ENCODE measurements at places on chromosomes 1 and 21.

- peak; percentile 92 for DNase-seq
Observed at GRCh38 chr1:178536844-178537371, 24.0 kb downstream of the TEX35 start.

DNA sequence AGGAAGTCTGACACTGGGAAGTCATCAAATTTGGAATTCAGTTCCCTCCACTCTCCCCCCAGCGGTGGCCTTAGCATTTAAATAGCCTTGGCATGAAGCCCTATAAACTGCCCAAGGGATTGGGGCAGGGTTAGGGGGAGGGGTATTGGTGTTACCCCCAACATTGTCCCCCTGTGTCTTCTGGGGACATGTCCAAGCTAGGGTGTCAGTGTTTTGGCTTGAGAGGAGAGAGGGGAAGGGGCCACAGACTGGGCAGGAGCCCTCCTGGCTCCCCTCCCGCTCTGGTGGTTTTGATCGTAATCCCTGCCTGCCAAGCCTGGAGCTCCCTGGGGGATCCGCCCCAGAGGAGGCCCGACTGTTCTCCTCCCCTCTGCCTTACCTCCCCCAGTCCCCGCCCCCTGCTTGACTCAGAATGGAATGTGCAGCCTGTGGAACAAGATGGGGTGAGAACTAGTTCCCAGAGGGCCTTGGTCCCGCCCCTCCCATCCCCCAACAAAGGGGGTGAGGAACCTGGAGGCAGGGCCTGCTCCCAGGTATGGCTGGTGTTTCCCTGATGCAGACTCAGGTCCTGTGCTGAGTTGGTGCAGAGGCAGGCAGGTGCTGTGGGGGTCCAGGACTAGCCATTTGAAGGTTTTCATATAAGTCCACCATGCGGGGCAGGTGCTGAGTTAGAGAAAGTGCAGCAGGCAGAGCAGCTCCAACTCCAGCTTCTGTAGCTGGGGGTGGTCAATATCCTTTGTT, 7.4 kb downstream of the SOX13 start:
- DNase-seq = peak; percentile 96

- no peak for DNase-seq
Observed at GRCh38 chr1:162217706-162218105, 148.2 kb downstream of the NOS1AP start.

- no peak for DNase-seq
Observed at GRCh38 chr1:105874621-105875020, 1181.9 kb upstream of the PRMT6 start.

GRCh38 chr1:65149351-65150107, 1.5 kb downstream of the AK4 start:
- no peak for DNase-seq

DNA sequence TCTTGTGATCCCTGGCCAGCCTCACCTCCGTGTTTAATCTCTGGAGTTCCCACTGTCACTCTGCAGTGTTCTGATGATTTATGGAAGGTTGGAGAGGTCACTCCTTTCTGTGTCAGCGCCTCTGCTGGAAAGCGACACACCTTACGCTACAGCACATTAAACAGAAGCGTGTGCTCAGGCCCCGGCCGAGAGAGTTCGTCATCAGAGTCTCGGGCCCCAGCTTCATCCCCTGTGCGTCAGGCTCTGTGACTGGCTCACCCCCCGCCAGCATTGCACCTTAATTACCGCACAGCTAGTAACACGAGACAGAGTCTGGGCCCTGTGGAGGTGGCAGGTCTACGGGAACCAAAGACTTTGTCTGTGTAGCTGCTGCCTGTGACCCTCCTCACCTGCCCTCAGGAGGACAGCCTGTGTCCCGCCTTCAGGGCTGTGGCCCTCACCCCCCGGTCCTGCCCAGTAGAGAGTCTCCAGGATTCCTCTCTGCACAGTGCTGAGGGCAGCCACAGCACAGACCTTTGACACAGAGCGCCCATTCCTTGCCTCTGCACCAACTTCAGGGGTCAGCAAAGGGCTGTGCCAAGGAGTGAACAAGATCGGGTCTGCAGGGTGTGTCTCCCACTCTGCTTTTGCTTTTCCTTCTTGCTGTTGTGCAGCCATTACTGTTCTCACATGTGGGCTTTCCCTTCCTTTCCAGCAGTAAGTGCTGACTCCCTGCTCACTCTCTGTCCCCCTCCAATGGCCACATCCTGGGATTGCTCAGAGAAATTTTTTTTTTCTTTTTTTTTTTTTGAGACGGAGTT, 157.6 kb downstream of the PGBD5 start:
- DNase-seq = peak; percentile 71

DNA sequence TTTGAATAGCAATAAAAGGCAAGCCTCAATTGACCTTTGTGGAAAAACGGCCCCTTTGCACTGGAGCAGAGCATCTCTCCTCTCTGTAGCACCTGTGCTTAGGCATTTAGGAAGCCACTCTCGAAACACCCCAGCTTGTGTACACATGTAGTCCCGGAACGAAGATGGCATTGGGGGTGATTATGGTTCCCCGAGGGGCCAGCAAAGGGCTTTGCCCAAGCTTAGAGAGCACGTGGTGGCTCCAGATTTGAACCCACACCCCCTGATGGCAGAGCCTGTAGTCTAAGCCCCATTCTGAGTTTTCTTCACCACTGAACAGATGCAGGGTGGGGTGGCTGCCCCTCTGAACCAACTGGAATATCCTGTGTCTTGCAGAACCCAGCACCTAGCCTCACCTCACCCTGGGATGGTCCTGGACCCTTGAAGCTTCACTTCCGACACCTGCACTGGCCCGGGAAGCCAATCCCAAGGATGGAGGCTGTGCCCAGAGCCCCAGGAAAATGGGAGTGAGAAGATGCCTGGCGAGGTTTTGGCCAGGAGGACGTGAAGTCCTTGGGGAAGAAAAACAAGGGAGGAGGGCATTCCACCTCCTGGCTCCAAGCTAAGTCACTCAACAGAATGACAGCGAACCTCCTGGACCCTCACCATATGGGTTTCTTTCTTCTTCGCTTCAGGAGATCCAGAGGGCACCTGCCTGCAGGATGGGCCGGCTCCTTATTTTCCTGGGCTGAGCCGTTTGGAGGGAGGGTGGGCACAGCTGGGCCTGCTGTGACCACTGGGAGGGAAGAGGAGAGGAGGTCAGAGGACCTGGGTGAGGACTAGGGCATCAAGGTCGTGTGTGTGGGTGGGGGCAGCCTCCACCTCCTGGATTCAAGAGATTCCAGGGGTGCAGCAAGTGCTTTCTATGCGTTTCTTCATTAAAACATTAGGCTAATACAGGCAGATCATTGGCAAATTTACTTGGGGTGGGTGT, 37.7 kb downstream of the IGFN1 start:
- no peak for DNase-seq

DNA sequence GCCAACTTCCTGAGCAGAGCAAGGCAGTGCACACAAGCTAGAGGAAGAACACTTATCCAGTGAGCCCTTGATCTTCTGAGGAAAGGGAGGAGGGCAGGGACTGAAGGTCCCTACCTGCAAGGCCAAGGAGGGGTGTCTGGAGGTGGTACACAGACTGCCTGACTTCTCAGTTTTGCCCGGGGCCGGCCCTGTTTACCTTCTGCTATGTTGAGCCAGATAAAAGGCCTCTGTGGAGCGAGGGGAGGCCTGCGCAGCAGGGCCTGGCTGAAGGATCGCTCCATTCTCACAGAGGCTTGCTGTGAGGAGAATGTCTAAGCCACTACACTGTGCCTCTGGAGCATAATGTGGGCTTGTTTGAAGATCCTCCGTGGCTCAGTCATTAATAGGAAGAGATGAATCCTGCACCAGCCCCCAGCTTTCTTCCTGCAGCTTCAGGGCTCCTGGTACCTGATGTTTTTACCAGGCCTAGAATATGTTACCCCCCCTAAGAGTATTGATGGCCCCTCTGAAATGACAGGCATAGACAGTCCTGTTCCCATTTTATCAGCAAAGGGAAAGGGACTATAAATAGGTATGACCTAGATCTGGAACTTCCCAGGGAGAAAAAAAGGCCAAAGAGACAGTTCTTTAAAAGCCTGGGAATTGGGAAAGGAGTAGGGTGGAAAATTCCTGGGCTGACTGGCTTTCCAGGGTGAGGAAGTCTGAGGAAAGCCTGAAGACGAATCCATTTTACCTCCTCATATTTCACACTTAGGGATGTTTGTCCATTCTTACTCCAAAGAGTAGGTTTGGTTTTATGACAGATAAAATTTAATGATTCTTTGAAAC, 4.7 kb downstream of the POGK start:
- DNase-seq = no peak

GRCh38 chr1:151493042-151493441, 18.1 kb upstream of the CGN start:
- no peak for DNase-seq

- DNase-seq = no peak
Observed at GRCh38 chr1:6234502-6235295, 1.1 kb downstream of the ICMT start.

- no peak for DNase-seq
Observed at GRCh38 chr1:99548943-99549605, 96.8 kb upstream of the PALMD start.

DNA sequence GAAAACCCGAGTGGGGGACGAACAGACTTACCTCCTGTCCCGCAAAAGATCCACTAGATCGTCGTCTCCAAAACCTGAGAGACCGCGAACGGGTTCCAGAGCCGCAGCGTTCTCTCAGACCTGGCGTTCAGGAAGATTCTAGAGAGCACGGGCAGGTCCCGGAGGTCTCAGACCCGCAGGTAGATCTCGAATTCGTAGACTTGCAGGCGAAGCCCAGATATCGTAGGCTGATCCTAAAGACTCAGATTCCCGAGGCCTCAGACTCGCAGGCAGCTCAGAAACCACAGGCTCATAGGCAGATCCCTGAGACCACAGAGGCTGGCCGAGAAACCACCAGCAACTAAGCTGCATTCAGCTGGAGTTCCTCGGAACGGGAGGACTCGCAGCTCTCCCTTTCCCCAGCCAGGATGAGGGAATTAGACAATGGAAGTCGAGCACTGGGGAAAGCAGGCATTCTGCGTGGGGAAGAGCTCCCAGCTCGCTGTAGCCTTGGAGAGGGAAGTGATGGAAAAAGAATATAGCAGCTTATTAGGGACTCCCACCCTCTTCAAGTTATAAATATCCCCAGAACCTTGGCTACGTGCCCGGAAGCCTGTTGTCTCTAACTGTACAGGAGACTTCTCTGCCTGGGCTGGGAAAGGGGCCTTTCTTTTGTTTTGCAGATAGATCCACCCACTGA, at the start of gene ZNF436:
TSS of gene ZNF436 (minus strand) at position 502 of the 679 bp plus-strand sequence. CDS start 1,831 bp downstream, outside the sequence.
- peak; percentile 26 for DNase-seq

Measured in H54 (cell line).